ENCODE measurements at places on chromosomes 7 and 10.
A peak's percentile ranks its signal among the peaks of the same experiment; 100 is the strongest.

DNA sequence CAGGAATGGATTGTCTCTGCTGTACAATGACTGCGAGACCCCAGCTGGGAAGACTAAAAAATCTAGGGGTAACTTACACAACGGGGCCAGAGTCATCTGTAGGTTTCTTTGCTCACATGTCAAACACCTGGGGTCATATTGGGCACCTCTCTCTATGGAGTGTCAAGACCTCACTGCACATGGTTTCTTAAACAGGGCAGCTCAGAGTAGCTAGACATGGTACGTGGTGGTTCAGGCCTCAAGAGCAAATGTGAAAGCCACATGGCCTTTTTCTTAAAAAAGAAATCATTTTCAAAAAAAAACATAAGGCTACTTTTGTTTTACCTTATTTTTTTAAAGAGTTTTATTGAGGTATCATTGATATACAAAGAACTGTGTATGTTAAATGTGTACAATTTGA is 162.2 kb upstream of the ITGB1 start:
- no peak for DNase-seq

DNA sequence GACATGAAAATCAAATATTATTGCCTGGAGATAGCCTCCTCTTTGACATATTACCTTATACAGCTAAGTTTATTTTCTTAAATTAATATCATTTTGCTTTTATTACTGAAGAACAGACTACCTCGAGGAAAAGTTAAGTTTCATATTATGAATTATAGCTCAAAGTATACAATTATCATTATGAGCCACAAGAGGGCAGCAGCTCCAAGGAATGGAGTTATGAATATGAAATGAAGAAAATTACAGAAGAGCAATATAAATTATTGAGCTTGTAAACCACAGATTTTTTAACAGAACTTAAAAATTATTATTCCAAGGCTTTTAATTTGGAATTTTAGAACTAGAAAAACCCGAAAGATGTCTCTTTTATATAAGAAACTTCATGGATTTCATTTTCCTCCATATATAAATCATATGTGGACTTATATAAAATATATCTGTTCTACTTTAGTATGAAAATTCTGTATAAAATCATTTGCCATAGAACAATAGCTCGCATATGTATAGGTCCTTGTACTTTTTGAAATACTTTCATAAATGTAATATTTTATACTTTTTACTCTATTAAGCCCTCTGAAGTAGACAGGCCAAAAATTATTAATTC is 40.1 kb downstream of the IQUB start:
- DNase-seq: peak; percentile 50

- peak; percentile 6 for DNase-seq
Measured at GRCh38 chr10:51892965-51893658, 193.7 kb upstream of the CSTF2T start.

DNA sequence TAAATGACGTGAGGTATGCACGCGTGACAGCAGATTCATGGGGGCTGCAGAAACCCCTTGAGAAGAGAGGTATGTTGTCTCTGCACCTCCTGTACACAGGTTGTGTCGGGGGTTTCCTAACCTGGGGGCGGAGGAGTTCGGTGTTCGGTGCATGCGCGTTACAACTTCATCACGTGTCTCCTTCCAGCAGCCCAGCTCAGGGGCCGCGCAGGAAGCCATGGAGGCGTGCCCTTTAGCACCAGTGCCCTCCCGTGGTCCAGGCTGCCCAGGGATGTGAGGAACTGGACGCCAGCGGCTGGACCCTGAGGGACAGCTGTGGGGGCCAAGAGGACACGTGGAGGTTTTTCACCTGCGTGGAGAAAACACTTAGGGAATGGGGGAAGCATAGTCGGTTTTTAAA is 186.4 kb downstream of the EBF3 start:
- no peak for DNase-seq

GRCh38 chr7:158325530-158326381 is 261.9 kb downstream of the PTPRN2 start:
- no peak for DNase-seq

- DNase-seq: no peak
Measured at GRCh38 chr7:39714447-39715091, 91.2 kb downstream of the RALA start.

GRCh38 chr7:33411020-33411419 is 281.7 kb downstream of the BBS9 start:
- no peak for DNase-seq

GRCh38 chr7:127897704-127898454 is 133.4 kb downstream of the LRRC4 start:
- DNase-seq: no peak

GRCh38 chr10:77873536-77874380 is 52.8 kb downstream of the DLG5 start:
- DNase-seq: peak; percentile 85

- DNase-seq: no peak
Measured at GRCh38 chr10:3774018-3774813, 10.8 kb downstream of the KLF6 start.

- DNase-seq: no peak
Measured at GRCh38 chr7:13069841-13070240, 382.4 kb downstream of the ARL4A start.

GRCh38 chr7:17406738-17407137 is 108.3 kb downstream of the AHR start:
- DNase-seq: no peak

GRCh38 chr7:7761340-7761973 is 43.0 kb upstream of the RPA3 start:
- peak; percentile 68 for DNase-seq

- no peak for DNase-seq
Measured at GRCh38 chr10:60958892-60959601, 15.1 kb upstream of the RHOBTB1 start.

DNA sequence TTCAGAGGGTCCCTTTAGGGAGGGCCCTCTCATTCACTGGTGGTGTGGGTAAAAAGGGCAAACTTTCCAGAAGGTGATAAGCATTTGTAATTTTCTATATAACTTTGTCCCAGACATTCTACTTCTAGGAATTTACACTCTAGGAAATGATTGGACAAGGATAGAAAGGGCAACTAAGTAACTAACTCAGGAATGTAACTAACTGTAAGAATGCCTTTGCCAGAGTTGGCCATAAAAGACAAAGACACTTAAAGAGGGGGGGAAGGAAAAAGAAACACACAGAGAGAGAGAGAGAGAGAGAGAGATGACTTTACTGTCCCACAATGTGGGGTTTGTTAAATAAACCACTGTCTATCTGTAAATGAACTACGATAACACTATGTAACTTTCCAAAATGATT is 38.5 kb upstream of the ITPRID1 start:
- no peak for DNase-seq

- no peak for DNase-seq
Measured at GRCh38 chr10:32988604-32989003, 30.6 kb upstream of the ITGB1 start.

- DNase-seq: no peak
Measured at GRCh38 chr7:38189231-38189938, 11.3 kb downstream of the STARD3NL start.

GRCh38 chr7:55556492-55556891 is 15.8 kb downstream of the VOPP1 start:
- DNase-seq: no peak

GRCh38 chr7:22296916-22297315 is 60.0 kb downstream of the RAPGEF5 start:
- DNase-seq: no peak

DNA sequence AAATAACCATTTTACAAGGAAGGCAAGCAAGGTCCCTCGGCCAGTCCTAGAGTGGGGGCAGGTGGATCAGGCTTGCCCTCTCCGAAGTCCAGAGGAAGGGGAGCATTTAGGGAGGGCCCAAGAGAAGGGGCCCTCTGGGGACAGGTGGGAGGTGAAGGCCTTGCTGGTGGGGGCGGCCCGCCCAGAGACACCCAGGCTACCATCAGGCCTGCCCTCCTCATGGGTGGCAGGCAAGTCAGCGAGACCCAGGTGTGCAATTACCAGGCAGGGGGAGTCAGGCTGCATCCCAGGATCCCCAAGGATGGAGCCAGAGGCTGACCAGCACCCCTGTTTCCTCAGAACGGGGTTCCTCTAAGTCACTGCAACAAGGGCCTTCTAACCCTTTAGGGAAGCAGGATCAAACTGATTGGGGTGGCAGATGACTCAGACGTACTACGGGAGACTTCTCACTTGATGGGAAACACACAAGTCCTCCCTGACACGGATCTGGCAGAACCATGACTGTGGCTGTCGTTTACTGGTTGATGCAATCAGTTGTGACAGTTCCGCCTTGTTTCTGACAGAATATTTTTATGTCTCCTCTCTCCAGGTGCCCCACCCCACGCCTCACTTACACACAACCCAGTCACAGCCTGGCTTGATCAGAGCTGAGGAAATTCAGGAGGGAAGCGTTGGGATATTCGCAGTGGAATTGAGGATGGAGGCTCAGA is 8.2 kb downstream of the LOXL4 start:
- DNase-seq: no peak

DNA sequence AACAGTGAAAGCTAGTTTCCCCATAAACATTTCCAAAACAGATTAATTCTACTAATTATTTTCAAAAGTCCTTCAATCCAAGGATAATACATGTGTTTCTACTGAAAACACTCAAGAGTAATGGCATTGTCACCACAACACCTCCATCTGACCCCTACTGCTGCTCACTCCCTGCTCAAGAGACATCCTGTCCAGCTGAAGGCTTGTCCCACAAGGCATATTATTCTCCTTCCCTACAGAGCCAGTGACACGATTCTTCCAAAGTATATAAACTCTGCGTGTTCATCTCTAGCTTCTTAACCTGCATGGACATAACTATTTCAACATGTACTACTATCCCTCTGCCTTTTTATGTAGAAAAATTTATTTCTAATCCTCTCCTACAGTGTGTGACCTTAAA is 182.1 kb downstream of the CPEB3 start:
- no peak for DNase-seq

- no peak for DNase-seq
Measured at GRCh38 chr10:129921801-129922597, 42.1 kb downstream of the EBF3 start.

DNA sequence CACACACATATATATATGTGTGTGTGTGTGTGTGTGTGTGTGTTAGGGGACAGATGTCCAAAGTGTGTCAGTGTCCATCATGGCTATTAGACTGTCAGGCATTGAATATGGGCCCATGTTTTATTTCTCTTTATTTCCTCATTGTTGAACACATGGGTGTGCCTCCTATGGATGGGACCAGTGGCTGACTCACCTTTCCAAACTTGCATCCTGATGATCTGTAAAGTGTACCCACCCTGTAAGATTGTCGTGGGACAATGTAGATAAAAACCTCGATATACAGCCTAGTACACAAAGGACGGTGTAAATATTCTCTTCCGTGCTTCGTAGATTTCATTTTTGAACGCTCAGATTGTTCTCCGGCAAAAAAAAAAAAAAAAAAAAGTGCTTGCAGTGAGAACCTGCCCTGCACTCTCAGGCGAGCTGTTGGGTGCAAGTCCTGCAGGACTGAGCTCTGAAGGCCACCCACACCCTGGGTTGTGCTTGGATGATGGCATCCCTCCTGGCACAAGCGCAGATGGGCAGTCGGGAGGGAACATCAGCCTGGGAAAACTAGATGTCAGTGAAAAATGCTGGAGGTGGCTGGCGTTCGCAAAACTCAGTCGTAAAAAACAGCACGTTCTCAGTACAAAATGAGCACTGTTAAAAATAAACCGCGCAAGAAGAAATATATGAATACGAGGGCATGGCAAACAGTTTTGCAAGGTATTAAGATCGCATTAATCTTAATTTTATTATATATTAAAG is 166.9 kb downstream of the CUX1 start:
- DNase-seq: no peak

DNA sequence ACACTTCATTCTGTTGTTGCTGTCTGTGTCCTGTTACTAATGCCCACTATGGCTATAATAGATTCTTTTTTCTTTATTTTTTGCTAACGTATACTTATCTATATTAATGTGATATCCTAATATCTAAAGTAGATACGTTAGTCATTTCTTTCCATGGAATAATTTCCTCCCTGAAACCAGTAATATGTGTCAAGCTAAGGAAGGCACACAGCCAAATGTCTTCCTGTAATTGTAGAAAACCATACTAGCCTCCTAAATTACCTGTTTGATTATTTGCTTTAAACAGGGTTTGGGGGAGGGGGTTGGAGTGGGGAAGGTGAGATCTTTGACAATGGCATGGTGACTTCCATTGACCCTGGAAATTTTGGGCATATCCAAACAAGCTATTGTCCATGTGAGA is 56.4 kb downstream of the THNSL1 start:
- no peak for DNase-seq

DNA sequence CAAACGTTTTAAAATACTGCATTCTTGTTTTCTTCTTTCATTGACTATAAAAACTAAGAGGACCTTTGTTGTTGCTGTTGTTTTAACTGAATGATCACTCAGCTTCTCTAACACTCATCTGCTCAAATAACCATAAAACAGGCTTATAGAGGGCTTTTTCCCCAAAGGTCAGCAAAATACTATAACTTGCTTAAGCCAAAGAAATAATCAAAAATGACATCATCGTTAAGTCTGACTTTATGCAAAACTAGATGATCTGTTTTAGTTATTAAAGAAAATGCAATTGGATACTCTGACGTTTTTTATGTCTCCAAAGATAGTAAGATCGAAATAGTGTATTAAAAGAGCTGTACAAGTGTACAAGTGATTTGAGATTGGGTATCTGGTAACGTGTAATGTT is 152.9 kb downstream of the SEMA3A start:
- no peak for DNase-seq

GRCh38 chr10:68096913-68097516 is 12.3 kb upstream of the MYPN start:
- DNase-seq: no peak

DNA sequence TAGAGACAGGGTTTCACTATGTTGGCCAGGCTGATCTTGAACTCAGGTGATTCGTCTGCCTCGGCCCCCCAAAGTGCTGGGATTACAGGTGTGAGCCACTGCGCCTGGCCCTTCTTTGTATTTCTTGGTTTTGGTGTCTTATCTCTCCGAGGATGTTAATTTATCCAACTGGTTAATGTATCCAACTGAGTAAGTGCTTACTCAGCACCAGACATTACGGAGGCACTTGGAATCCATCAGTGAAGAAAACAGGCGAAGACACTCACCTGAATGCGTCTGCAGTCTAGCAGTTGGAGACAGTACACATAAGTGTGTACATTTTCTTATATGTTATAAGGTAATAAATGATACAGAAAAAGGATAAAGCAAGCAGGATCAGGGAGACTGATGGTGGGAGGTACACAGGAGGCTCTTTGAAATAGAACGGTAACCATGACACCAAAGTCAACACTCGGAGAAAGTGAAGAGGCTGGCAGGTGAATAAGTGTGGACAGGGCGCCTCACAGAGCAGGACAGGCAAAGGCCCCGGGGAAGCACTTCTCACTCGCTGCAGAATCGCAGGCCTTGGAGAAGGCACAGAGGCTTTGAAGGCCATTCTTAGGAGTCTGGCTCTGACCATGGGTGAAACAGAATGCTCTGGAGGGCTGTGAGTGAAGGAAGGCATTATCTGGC is 73.1 kb downstream of the LANCL2 start:
- no peak for DNase-seq

- DNase-seq: no peak
Measured at GRCh38 chr7:121604627-121605316, 208.7 kb upstream of the FAM3C start.

DNA sequence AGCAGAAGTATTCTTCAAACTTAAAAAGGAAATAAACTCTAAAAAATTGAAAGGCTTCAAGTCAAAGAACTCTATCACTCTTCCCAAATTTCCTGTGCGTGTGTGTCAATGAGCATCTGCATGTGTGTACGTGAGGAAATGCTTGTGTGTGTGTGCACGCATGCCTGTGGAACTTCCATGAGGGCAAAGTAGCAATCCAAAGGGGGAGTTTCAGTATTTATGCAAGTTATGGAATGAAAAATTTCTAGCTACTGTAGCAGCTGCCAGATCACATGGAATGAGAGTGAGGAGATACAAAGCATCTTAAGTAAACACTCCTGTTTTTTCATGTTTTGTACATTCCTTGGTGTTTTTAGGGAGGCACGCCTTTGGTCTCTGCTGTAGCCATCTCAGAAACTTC is 152.6 kb downstream of the RAPGEF5 start:
- DNase-seq: no peak
